ENCODE measurements at places on chromosomes 16 and 17.

- DNase-seq: no peak
Observed at GRCh38 chr16:13378151-13378550, 476.8 kb downstream of the SHISA9 start.

DNA sequence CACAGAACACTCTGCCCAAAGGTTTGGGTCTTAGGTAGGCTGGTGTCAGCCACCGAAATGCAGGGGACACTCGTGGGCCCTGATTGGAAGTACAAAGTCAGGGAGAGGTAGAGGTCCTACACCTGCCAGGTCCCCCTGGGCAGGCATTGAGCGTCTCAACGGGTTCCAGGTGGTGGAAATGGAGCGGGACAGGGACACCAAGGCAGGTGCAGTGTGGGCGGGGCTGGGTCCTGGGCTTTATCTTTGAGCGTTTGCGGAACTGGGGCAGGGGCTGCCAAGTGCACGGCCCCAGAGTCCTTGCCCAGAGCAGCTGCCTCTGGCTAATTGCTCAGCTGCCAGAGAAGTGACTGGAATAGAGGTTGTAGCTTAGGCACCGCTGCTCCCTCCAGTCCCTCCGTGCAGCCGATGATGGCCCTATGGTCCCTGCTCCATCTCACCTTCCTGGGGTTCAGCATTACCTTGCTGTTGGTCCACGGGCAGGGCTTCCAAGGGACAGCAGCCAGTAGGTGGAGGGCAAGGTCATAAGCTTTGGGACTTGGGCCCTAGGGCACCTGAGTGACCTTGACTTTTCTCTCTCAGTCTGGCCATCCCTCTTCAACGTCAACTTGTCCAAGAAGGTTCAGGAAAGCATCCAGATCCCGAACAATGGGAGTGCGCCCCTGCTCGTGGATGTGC, at the start of gene ZACN:
TSS of gene ZACN (plus strand) at position 323 of the 675 bp plus-strand sequence. CDS start at position 406, 83 bp downstream.
- DNase-seq: no peak

DNA sequence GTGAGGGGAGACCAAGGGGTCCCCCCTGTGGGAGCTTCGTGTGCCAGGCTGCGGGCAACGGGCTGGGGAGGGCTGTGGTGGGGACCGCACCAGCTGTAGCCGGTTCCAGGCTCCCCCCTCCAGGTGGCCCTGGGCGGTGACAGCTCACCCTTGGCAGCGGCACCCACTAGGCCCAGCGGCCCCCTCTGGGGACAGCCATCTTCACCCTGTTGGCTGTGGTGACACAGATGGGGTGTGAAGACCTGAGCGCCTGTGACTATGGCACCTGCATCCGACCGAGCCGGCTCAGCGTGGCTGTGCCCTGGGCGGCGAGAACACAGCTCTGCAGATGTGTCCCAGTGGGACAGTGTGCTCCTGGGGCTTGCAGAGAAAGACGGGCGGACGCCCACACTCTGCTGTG, 1.1 kb upstream of the C1QTNF8 start:
- no peak for DNase-seq

DNA sequence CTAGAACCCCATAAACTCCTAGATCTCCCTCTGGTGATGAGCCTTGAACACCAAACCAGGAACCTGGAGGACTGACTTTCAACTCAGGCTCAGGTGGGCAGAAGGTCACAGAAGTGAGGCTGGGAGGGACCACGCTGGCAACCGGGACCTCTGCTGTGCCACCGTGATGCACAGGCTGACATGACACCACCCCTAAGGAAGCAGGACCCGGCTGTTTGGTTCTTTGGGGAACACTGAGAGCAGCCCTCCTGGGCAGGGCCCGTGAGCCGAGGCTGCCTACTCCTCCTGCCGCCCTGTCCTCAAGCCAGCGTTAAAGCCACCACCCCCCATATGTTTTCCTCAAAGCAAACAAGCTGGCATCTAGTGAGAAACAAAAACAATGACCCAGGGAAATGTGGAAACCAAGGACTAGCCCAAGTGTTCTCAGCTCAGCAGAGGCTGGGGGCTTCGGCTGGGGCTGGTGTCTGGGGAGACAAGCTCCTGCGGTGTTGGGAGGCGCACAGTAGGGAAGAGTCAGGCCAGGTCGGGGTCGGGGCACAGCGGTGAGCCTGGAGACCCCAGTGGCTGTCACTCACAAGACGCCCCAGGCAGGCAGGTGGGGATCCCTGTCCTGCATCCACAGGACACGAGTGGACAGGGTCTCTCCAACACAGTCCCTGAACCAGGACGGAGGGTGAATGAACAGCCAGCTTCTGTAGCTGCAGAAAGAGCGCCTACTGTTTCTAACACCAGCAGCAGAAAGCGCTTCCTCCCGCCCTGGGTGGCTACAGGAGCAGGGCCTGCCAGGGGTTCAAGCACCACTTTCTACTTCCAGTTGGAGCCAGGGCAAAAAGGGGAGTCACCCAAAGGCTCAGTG, 1.7 kb downstream of the SMIM5 start:
- peak; percentile 60 for DNase-seq

DNA sequence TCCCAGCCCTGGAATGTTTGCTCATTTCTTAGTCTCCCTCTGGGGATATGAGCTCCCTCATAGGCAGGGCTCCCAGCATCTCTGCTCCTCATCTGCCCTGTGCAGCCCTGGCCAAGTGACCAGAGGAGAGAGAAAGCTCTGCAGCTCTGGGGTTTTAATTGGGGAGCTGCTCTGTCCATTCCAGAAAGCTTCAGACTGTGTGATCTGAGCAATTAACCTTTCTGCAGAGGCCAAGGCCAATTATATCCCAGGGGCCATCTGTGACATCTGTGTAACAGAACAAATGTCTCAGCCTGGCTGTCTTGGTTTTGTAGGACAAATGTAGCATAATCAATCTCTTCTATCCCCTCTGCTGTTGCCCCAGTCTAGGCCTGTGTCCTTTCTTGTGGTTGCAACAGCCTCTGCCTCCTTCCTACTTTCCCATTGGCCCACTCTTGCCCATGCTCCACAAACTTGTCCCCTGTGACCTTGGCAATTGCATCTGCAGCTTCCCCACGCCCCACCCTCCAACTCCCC, 156.0 kb downstream of the GSG1L start:
- DNase-seq: no peak

DNA sequence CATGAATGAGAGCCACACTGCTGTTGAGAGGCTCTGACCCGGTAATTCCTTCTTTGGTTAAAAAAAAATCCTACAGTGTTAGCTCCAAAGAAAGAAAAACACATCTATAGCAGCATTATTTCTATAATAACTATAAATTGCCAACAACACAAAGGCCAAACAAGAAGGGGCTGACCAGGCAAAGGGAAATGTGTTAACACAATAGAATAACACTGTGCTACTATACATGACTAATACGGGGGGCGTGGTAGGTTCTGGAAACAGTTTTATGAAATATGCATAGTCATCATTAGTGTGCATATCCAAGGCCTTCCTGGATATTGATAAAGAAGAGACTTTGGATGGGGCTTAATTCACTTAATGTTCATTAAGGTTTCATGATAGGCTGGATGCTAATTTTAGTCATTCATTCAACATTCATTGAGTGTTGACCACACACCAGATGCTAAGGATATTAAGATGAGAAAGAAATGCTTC, 50.0 kb upstream of the CCL1 start:
- no peak for DNase-seq

DNA sequence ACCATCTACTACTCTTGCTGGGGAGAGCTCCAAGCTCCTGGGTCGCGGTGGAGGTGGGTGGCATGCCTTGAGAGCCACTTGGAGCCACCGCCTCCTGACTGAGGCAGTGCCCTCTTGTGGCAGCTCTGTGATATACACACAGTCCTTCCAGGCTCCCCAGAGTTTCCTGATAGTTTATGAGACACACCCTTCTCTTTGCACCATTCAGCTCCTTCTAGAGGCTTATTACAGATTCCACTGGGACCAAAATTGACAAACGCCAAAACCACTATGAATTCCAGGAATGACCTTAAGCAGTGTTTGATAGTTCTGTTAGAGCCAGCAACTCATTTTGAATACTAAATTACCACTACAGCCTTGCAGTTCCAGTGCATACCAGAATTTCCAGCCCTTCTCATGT, 170.1 kb upstream of the CDH13 start:
- DNase-seq: peak; percentile 25

DNA sequence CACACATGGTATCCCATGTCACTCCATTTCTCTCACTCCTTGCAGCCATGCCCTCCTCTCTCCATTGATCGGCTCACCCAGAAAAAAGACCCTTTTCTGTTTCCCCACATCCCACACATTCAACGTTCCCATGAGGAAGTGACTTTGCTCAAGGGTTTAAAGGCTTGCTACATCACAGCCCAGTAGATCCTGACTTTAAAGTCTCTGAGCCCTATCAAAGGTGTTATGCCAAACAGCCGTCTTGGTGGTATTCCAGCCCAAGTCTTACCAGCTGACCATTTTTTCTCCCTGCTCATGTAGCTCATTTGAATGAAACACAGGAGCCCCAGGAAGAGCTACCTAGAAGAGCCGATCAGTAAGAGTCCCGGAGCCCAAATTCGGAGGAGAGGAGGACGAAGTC, 7.4 kb upstream of the TXNDC11 start:
- DNase-seq: no peak

DNA sequence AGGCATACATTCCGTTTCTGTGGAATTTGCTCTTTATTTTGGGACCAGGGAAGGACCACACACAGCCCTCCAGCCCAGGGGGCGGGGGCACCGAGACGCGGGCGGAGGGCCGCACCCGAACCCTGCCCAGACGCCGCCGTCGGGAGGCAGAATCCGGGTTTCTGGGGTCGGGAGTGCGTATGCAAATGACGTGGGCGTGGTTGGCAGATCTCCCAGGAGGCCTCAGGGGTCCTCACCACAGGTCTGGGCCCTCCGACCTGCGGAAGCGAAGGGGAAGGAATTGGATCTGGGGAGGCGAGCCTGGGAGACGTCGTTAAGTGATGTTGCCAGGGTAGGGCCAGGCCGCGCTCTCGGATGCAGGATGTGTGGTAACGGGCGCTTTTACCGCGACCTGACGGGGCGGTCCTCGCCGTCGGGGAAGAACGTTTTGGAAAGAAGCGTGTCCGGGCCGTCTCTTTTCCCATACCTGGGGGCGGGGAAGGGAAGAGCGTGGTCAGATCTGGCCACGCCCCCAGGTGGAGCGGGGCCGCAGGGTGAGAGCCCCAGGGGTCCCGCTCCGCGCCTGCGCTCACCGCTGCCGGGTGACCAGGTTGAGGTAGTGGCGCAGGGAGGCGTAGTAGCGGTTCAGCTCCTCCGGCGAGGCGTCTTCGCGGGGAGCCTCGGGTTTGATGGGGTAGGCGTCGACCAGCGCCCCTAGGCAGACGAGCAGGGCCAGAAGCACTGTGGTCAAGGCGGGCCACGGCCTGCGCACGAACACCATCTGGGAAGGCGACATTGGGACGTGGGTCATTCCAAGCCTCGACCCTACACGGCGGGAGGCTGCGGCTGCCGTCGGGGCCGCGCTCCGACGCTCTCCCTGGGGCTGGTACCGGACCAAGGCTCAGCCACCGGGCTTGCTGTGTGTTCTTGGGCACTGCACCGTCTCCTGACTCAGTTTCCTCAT, 745 bp downstream of the PYY start:
- DNase-seq: no peak

- DNase-seq: no peak
Observed at GRCh38 chr17:69447726-69448125, 33.2 kb downstream of the MAP2K6 start.

GRCh38 chr17:72692676-72693075, 399.8 kb downstream of the SLC39A11 start:
- no peak for DNase-seq

- DNase-seq: no peak
Observed at GRCh38 chr17:58415371-58416055, 1.8 kb downstream of the RNF43 start.

DNA sequence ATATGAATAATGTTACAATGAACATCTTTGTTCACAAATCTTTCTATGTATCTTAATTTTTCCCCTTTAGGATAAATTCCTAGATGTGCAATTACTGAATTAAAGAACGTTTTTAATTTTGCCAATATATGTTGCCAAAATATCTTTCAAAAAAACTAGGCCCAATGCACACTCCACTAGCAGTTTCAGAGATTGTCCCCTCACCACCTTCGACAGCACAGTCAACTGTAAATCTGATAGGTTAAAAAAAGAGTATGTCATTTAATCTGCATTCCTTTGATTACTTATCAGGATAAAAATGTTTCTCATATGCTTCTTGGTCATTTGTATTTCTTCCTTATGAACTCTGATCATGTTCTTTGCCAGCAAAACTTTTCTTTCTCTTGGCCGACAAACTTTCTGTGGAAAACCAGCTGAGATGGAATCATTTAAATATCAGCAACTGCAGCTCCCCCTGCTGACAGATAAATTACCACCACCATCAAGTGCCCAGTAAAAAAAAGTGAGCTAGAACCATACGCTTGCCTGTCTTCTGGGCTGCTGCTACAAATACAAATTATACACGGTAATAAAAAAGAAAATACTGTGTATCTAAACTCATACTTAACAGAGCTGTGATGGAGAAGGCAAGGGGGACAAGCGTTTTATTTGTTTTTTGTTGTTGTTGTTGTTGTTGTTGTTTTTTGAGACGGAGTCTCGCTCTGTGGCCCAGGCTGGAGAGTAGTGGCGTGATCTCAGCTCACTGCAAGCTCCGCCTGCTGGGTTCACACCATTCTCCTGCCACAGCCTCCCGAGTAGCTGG, 19.6 kb upstream of the KANSL1 start:
- peak; percentile 34 for DNase-seq

- DNase-seq: no peak
Observed at GRCh38 chr17:66460558-66460957, 158.1 kb downstream of the PRKCA start.

- no peak for DNase-seq
Observed at GRCh38 chr16:48365025-48365600, 20.1 kb downstream of the SIAH1 start.

DNA sequence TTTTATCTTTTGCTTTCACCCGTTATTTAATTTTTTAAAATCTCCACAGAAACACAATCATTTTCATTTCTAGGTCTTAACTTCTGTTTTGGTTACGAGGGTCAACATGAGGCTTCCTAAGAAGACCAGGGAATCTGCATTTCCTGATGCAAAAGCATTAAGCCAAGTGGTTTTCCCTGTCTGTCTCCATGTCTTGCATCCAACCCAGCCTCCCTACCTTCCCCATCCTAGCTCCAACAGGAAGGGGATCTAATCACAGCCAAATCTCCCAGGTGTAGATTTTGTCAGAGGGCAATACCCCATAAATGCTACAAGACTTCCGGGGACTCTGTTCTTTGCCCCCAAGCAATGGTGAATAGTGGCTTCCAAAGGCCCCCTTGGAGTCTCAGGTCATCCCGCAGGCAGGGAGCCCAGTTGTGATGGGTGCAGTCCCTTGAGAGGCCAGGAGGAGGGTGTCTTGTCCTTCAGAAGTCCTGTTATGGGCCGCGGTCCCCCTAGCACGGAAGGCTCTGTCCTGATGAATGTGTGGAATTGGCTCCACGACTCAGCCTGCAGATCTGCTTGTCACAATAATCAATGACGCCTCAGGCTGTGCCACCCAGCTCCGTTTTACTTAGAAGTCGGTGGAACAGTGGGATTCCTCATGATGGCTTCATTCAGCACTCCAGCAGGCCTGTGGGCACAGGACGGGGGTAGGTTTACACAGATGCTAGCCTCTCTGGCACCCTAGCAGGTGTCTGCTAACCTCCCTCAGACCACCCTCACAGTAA, 141.1 kb downstream of the RGS9 start:
- no peak for DNase-seq

GRCh38 chr17:28576758-28577465, at the start of gene ALDOC:
Gene ALDOC (minus strand): TSS chr17:28576895. CDS start chr17:28575532, 1,363 bp downstream.
- DNase-seq: peak; percentile 94

Measured in C1 segment of cervical spinal cord (tissue), 14 donors.